ENCODE measurements at places on chromosomes 4 and X.

GRCh38 chr4:1731180-1731579, 9.9 kb downstream of the TACC3 start:
- DNase-seq, result no peak

DNA sequence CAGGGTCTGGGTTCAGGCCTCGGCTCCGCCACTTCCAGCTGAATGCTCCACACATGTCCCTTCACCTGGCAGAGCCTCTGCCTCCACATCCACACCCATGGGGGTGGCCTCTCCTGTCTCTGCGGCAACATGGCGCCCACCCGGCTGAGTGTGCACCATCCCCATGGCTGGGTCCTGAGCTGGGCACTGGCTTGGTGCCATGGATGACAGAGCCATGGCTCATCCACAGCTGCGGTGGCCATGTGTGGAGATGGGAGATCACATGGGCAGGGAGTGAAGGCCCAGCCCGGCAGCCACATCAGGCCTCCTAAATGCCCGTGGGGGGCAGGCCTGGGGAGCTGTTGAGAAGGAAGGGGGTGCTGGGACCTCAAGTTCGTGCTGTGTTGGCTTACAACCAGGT, 213.7 kb downstream of the AFAP1 start:
- DNase-seq, result no peak

DNA sequence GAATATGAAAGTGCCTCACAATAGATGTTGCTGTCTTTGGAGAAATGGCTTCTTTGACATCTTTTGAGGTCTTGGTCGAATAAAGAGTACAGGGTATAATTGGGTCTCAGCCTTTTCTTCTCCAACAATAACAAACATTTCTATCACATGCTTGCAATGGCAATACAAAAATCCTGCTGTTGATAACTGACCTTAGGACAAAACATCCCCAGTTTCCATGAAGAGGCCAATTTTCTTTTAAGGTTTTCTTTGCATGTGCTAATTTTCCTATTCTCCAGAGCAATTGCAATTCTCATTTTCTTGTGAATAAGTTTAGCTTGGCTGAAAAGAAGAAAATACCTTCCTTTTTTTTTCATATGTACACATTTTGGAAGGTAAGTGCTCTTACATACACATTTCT, 130.7 kb upstream of the RPS6KA6 start:
- no peak for DNase-seq

GRCh38 chr4:80081566-80081965, 8.5 kb upstream of the ANTXR2 start:
- DNase-seq, result no peak

- DNase-seq, result no peak
These were observed 73.9 kb downstream of the IRF2 start for GRCh38 chr4:184400375-184400870.

GRCh38 chrX:16188687-16189086, 21.4 kb downstream of the MAGEB17 start:
- DNase-seq, result no peak

DNA sequence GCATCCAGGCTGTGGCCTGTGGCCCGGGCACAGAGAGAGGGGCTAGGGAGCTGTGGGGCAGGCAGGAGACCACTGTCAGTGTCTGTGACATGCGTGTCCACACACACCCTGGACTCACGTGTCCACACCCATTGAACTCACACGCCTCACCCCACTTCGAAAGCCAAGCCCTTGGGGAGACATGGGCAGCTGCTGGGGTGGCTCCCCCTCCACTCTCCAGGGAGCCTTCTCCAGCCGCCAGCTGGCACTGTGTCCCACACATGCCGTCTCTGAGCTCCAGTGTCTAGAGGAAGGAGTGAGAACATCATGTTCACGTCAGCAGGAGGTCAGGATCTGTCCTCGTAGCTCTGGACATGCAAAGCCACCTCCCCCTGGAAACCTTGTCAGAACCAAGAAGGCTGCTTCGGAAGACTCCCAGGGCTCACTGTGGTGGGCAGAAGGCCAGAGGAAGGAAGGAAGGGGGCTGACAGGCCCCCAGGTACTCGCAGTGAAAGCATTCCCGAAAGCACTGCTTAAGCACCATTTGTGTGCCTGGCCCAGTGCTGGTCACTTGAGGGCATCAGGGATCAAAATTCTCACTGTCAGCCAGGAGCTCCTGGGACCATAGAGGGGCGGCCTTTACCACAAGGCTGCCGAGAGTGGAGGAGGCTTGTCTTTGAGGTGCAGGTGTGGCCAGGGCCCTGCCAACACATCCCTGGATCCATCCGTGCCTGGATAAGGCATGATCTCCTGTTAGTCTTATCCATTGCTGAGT, 61.4 kb downstream of the HTRA3 start:
- DNase-seq, result no peak

- DNase-seq, result no peak
These were observed at the start of gene BEND4 for GRCh38 chr4:42152507-42153504. BEND4 (minus strand) TSS chr4:42152655; CDS start chr4:42152143, 512 bp downstream.

GRCh38 chr4:176230836-176231235, 35.5 kb upstream of the SPATA4 start:
- DNase-seq, result no peak

- no peak for DNase-seq
These were observed 810.4 kb downstream of the TRAM1L1 start for GRCh38 chr4:116275006-116275405.

- DNase-seq, result no peak
These were observed 44.2 kb downstream of the MID1IP1 start for GRCh38 chrX:38845426-38845825.

DNA sequence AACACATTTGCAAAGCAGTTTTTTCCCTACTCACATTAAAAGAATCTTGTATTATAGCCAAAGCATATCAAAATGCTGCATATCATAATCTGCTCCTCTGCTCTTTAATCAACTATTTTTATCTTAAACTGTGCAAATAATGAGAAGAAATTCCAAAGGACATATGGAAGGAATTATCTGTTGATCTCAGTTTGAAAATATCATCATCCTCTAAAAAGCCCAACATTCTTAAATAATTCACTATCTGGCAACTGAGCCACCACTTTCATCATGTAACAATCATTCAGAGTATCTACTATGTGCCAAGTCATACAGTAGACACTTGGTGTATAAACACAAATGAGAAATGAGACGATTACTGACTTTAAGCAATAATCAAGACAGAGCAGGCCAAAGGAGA, 63.0 kb downstream of the PRSS12 start:
- no peak for DNase-seq

GRCh38 chrX:41288641-41289040, 45.3 kb upstream of the DDX3X start:
- no peak for DNase-seq

DNA sequence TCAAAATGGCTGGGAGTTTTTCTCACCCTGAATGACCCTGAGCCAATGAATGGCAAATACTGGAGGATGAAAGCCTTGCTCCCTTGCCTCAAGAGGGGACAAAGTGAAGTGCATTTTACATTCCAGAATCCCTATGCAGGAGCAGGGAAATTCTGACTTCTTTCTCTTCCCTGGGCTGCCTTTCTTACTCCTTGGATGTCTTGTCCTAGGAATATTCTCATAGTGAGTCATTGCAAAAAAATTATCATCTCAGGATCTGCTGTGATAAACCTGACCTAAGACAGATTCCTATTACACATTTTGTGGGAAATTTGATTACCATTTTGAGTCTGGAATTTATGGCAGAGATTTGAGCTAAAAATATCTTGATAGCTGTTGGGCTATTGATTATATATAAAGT, 199.9 kb downstream of the TMA16 start:
- no peak for DNase-seq

- no peak for DNase-seq
These were observed 784.3 kb downstream of the ADGRL3 start for GRCh38 chr4:61984260-61984909.

- no peak for DNase-seq
These were observed 118.7 kb downstream of the ZIC3 start for GRCh38 chrX:137684591-137684990.

GRCh38 chr4:98421111-98421510, 159.9 kb downstream of the RAP1GDS1 start:
- no peak for DNase-seq

DNA sequence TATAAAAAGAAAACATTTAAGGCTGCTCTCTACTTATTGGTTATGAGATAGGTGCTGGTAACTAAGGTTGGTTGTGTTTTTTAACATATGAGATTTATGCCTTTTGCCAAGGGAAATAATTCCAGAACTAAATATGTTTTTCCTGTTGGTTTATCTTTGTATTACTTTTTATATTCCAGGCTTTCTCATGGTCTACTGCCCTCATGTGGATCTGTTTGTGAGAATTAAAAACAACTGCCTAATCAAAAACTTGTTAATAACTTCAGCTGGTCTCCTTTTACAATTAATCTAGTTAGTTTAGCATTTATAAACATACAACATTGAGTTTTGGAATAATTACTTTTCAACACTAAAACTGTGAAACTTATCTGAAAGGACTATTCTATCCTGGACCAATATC, 1208.3 kb downstream of the ADGRL3 start:
- DNase-seq, result no peak

DNA sequence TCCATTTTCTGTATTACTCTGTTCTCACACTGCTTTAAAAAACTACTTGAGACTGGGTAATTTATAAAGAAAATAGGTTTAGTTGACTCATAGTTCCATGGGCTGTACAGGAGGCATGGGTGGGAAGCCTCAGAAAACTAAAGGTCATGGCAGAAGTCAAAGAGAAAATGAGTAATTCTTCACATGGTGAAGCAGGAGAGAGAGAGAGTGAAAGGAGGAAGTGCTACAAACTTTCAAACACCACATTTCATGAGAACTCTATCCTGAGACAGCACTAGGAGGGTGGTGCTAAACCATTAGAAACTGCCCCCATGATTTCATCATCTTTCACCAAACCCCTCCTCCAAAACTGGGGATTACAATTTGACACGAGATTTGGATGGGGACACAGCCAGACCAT, 108.0 kb upstream of the PBDC1 start:
- no peak for DNase-seq

- no peak for DNase-seq
These were observed 253.0 kb downstream of the COX7B2 start for GRCh38 chr4:46656071-46656470.

GRCh38 chr4:113293043-113293560, 243.6 kb downstream of the ANK2 start:
- DNase-seq, result no peak

DNA sequence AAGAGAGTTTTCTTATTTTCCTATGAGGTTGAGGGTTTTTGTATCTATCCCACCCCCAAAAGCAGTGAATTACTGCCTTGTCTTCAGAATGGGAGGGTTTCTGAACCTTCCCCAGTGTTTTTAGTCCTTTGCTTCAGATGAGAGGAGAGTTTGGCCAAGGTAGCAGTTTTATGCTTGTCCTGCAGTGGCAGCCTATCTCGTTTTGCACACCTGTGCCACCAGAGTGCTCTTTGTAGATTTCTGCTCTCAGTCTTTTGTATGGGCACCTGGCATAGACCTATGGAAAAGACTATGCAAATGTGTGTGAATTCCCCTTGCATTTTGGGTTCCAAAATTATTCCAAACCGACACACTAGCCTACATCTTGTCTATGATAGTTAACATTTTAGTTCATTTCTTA, 5.8 kb downstream of the TBC1D19 start:
- no peak for DNase-seq

- DNase-seq, result no peak
These were observed 166.5 kb downstream of the MAML3 start for GRCh38 chr4:139987502-139987850.

GRCh38 chr4:169033660-169034059, 23.6 kb upstream of the CBR4 start:
- DNase-seq, result no peak

- DNase-seq, result no peak
These were observed 13.9 kb downstream of the TXK start for GRCh38 chr4:48120132-48120531.

DNA sequence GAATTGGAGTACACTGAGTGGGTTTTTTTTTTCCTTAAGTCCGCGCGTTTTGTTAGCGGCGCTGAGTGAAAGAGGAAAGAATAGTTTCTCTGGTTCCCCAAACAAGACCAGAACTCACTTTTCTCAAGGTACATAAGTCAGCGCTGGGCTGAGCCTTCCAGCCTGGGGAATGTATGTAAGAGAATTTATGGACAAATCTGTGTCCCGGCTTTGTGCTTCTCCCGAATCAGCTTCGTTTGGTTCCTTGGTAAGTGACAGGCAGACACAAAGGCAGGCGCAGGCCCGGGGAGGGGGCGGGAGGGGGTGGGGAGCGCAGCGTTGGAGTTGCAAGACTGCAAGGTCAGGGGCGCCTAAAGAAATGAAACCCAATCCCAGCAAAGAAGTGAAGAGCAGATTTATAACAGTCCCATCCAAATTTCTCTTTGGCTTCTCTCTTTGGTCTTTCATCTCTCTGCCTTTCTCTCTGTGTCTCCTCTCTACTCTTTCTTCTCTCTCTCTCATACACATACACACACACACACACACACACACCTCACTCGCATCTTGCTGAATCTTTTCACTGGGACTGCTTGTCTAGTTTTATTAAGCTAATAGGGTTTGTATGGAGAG, 981 bp downstream of the TET2 start:
- no peak for DNase-seq

GRCh38 chr4:127379499-127379898, 253.3 kb upstream of the INTU start:
- no peak for DNase-seq

- DNase-seq, result no peak
These were observed 6.9 kb downstream of the PRRG3 start for GRCh38 chrX:151702026-151702714.

- no peak for DNase-seq
These were observed 28.6 kb downstream of the IDS start for GRCh38 chrX:149476513-149476912.

- DNase-seq, result no peak
These were observed 1126.9 kb downstream of the STPG2 start for GRCh38 chr4:97016186-97016907.

- DNase-seq, result no peak
These were observed 163.9 kb downstream of the HS3ST1 start for GRCh38 chr4:11264841-11265240.

DNA sequence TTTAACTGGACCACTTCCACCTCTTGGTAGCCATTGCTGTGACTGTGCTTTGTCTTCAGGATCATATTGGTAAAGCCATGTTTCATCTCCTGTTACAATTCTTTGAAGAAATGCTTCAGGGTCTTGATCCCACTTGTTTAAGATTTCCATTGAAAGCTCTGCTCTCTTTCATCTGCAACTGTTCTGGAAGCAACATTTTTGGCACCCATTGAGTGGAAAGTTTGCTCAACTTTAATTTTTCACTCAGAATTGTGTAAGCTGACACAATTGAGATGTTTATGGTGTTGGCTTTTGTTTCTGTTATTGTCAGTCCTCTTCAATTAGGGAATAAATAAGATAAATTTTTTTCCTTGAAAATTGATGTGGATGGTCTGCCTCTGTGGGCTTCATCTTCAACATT, 237.4 kb downstream of the MAPK10 start:
- DNase-seq, result no peak

DNA sequence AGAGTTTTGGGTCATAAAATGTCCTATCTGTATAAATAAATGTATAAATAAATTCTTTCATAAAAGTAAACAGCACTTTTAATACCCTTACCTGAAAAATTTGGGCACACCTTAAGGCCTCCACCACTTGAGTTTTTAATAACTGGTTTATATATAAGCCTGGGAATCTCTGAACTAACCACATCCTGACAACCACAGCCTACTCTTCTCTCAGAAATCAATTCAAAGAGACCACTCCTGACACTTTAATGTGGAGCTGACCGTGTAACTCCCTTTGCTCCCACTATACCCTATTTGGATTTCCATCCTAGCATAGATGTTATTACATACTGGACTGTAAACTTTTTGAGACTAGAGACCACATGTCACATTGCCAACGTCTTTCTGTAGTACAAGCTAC, 3.5 kb downstream of the FBXL5 start:
- no peak for DNase-seq

GRCh38 chr4:20268028-20268427, 16.3 kb downstream of the SLIT2 start:
- no peak for DNase-seq

GRCh38 chrX:116267511-116268040, 97.0 kb downstream of the AGTR2 start:
- no peak for DNase-seq

All from activated CD8-positive, alpha-beta memory T cell treated with anti-CD3 and anti-CD28 coated beads for 4 hours (primary cell).